Central memory CD4-positive, alpha-beta T cell (primary cell): ENCODE measurements at places on chromosomes 16 and 17.

DNA sequence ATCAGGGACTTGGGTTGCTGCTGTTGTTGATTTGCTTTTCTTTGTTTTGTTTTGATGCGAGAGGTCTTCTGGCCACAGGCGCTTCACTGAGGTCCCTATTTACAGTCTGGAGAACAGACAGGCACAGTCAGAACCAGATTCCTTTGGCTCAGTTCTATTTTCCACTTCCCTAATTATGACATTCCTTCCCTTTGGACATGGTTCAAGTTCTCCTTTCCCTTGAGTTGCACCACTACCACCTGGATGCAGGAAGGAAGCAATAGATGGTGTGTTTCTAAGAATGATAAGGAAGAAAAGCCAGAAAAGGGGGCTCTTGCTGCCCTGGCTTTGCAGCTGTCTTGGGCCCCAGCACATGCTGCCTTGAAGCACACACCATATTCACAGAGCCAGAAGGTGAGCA lies 160.6 kb downstream of the MAF start:
- DNase-seq: no peak

- no peak for DNase-seq
These were observed at the start of gene HS3ST4 for GRCh38 chr16:25691519-25692091. Gene HS3ST4 (plus strand): TSS chr16:25691959.

DNA sequence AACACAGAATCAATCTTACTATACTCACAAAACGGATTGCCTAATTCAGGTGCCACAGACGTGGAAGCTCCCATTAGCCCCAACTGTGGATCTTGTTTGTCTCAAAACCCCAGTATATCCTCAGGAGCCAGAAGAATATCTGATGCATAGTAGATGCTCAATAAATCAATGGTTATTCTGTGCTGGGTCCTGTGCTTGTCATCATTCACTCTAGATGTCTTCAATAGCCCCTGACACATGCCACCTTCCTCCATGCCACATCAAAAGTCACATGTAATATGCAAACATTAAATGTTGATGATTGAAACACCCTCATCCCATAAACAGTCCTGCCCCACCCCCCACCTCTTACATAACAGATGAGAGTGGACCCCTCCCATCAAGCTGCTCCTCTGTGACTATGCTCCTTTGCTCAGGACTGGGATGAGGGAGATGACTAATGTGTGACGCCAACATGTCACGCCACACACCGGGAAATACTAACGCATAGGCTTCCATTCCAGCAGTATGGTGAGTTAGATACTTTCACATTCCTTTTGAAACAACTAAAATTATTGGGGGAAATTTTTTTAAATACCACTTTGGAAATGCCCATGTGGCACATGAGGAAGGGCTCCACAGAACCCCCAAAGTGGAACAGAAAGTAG lies 267.6 kb upstream of the SDK2 start:
- no peak for DNase-seq

DNA sequence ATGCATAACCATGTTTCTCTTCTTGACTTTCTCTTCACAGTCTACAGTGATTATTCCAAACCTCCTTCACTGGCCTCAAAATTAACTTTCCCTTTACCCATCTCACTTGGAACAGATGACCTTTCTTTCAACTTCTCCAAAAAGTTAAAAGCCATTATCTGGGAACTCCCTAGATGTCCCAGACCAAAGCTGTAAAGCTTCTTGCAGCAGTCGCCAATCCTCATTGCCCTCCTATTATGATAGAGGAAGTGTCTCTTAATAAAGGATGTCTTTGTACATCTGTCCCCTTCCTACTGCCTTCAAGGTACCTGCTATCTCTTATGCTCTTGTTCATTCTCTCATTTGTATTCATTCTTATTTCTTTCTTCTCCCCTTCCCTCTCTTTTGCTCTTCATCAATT lies 127.5 kb downstream of the MRTFB start:
- no peak for DNase-seq

DNA sequence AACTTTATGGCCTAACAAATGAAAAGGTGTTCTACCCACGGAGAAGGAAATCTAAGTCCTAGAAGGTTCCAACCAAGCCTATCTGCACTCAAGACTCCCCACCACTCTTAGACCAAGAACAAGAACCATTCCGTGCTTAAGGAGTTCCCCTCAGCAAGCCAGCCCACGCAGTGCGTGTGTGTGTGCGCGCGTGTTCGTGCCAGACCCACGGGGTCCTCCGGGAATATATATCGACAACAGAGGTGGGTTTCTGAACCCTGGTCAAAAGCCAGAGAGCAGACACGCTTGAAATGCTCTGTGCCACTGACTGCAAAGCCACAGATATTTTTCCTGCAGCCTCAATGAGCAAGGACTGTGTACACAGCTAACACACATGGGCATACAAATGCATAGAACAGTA lies 70.7 kb downstream of the SLC39A11 start:
- no peak for DNase-seq

GRCh38 chr16:28313587-28313986 lies 21.3 kb downstream of the SBK1 start:
- no peak for DNase-seq

DNA sequence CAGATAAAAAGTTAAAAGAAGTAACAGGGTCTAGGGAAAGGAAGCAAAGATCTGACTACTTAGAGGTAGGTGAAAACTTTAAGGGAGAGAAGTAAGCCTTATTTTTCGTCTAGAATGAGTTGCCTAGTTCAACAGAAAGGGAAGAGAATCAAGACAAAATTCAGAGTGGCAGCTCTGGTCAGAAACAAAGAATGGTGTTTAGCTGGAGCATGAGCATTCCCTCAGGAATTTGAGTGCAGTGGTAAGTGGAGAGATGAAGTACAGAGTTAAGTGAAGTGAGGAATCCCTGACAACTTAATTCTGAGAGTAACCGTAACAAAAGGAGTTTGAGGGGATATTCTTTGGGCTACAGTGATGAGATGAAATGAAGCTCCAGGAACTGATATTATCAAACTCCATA lies 11.5 kb downstream of the SMG6 start:
- no peak for DNase-seq

GRCh38 chr16:19700319-19700781 lies 17.7 kb downstream of the KNOP1 start:
- no peak for DNase-seq

DNA sequence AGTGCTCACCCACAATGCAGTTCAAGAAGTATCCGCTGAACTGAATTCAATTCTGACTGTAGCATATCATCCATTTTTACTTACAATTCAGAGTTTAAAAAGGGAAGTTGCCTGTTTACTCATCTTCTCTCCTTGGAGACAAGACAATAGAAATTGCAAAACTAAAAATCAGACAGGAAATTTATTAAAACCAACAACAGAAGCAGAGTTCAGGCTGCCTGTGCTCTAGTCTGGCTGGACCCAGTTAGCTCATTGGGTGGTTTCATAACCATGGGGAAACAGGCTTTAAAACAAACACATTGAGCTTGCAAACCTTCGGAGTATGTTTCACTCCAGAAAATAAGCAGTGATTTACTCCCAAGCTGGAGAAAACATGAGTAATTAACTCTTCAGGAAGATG lies 321.4 kb downstream of the GRIN2A start:
- no peak for DNase-seq

- DNase-seq: no peak
These were observed 30.0 kb upstream of the USP22 start for GRCh38 chr17:21072745-21073197.

DNA sequence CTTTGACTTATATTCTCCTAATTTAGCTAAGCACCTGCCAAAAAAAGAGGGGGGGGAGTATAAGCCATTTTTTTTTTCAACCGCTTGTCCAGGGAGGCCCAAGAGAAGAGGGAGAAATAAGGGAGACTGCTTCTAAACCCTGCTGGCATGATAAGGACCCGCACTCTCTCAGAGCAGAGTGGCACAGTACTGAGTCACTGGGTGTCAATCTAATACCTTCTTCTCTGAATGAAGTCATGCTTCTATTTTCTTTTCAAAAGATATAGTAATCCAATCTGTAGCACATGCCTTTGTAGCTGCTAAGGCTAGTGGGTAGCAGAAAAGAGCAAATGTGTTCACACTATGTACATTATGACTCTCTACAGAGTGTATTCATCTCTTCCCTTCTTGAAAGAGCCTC lies 34.9 kb upstream of the CACNG3 start:
- no peak for DNase-seq

- no peak for DNase-seq
These were observed 385 bp downstream of the CFAP119 start for GRCh38 chr16:30761427-30761927.

GRCh38 chr17:51258756-51259563 lies 889 bp downstream of the MBTD1 start:
- DNase-seq: no peak

DNA sequence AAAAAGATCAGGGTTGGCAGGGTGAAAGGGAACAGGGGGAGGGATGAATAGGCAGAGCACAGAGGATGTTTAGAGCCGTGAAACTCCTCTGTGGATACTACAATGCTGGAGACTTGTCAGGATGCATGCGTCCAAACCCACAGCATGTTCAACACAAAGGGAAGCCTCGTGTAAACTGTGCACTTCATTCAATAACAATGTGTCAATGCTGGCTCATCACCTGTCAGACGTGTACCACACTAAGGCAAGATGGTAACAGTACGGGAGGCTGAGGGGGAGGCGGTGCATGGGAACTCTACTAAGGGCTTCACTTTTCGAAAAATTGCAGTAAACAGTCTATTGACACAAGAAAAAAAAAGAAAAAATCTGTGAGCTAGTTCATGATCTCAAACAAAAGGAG lies 63.7 kb downstream of the C16orf95 start:
- no peak for DNase-seq

GRCh38 chr17:77352996-77353395 lies 212.2 kb downstream of the SEC14L1 start:
- DNase-seq: no peak

- DNase-seq: no peak
These were observed 22.0 kb downstream of the STX8 start for GRCh38 chr17:9553596-9553995.

DNA sequence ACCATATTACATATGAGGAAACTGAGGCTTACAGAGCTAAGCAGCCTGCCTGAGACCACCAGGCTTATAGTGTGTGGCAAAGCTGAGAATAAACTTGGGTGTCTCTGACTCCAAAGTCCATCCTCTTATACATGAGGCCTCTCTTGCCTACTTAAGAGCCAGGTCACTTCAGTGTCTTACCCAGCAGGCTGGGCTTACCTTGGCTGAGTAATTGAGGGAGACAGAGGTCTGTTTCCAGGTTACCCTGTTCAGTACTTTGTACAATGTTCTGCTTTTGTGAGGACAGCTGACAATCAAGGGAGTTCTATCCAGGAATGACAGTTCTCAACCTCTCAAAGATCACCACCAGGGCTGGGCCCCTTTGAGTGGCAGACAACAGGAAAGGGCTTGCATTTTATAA lies 14.4 kb downstream of the NDUFAB1 start:
- DNase-seq: no peak

DNA sequence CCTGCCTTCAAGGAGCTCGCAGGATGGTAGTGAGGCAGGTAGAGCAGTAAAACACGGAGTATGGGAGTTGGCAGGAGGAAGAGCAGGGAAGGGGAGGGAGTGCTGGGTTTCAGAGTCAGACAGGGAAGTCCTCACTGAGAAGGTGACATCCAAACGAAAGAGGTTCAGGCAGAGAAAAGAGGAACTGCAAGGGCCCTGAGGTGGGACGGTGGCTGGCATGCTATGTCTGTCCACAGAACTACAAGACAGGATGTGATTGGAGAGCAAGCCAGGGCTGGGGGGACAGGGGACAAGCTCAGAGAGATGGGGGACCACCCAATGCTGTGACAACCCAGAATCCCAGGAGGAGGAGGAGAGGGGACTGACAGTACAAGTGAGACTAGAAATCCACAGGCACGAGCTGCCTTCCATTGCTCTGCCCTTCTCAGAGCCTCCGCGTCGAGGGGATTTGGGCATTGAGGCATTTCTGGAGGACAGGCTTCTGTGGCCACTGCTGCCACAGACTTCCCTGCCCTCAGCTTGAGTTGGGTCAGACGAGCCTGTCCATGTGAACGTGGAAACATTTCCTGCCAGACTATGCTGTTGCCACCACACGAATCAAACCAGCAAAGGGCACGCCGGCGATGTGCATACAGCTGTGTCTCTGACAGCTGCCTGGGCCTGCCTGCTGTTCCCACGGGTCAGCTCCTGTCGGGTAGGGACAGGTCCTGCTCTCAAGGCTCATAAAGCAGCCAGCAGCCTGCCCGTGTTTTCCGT lies 100.1 kb downstream of the RAB11FIP4 start:
- no peak for DNase-seq

- no peak for DNase-seq
These were observed 7.2 kb downstream of the TIMM22 start for GRCh38 chr17:1003972-1004768.

DNA sequence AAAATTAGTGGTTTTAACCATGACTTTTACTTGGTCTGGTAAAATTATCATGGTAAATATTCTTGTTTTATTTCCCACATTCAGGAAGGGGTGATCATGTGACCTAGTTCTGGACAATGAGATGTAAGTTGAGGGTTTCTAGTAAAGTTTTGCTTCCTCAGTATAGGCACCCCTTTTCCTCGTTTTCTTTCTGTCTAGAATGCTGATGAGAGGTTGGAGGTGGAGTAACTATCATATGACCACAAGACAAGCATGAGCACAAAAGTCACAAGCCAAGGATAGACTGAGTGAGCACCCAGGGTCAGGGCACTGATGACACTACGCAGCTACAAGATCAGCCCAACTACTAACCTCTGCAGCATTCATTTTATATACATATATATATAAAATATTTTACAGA lies 53.9 kb downstream of the MYO1D start:
- no peak for DNase-seq

DNA sequence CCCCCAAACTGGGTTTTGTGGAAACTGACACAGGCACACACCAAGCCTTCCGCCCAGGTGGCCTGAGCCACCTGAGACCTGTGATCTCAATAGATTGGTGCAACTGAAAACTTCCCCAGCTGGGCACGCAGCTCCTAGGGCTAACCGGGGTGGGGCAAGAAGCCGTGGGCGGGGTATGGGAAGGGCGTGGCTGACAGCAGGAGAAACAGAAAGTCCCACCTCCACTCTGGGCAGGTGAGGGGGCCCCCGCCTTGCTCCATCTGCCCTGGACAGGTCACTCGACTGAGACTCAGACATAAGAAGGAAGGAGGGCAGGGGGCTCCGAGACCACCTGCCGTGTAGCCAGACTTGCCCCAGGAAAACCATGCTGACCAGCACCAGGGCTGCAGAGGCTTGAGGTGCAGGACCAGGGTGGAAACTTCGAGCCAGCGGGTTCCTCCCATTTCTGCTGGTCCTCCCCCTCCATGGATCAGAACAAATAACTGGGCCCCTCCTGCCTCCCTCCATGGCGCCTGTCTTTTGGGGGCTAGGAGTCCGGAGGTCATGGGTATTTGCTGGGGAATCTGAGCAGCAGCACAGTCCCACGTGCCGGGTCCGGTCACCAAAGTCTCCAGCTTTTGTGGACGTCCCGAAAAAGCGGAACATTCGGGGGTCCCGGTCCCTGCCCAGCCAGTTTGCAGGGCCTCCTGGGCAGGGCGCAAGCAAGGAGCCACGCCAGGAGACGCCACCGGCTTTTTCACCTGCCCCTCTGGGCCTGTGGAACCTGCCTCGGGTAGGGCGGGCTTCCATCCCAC lies 1.3 kb downstream of the TIMP2 start:
- peak; percentile 41 for DNase-seq

- DNase-seq: no peak
These were observed 787 bp downstream of the CDH11 start for GRCh38 chr16:65120831-65121721.
